Upper lobe of left lung (tissue), 6 donors: ENCODE measurements at places on chromosomes 7 and 10. TPM values are rescaled to one million over a fixed set of nuclear protein-coding genes. Genes with fewer than 3 reads are reported as not detected.

DNA sequence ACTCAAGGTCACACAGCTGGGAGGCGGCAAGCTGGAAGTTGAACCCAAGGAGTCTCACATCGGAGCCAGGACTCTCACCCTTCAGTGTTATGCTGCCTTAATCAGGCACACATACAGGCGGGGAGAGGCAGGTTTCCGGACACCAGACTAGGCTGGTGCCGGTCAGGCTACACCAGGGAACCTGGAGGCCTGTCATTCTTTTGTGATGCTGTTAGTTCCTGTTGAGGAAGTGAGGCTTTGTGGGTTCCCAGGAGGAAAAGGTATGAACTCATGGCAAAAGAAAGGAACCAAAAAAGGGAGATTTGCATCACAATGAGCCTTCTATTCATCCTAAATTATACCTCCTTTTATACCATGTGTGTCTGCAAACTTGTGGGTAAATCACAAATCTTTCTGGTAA, 103.8 kb downstream of the TCF7L2 start:
- H3K4me1 ChIP-seq = peaks cover 44% of the 10 kb centered on the region
- no peak overlapping the region for H3K4me3 ChIP-seq
- H3K36me3 ChIP-seq = no peaks in the 10 kb centered on the region
- DNase-seq = no peak

DNA sequence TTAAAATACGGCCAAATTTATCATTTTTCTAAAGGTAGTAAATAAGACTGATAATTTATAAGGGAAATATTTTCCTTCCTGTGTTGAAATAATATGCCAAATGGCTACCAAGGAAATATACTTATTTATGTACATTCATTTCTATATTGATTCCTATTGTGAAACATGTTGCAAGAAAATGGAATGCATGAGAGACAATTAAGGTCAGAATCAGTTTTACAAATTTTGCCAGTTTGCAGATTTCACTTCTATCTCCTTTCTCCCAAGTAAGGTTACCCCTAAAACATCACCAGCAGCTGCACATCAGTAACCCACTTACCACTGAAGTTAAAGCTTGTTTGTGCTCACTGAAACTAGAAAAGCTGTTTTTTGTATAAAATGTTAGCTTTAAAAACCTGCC, 19.2 kb upstream of the REEP3 start:
- no peaks in the 10 kb centered on the region for H3K4me1 ChIP-seq
- no peak overlapping the region for H3K27ac ChIP-seq
- no peaks in the 10 kb centered on the region for H3K27me3 ChIP-seq
- no peak for DNase-seq
- no peaks in the 10 kb centered on the region for H3K36me3 ChIP-seq

Gene TWIST1
- 0.98 TPM for total RNA-seq

Gene AASS
- total RNA-seq = 30.1 TPM

- no peak overlapping the region for H3K4me3 ChIP-seq
- no peaks in the 10 kb centered on the region for H3K27me3 ChIP-seq
- no peaks in the 10 kb centered on the region for H3K4me1 ChIP-seq
- DNase-seq = no peak
Observed at GRCh38 chr7:142327628-142328405, 70.0 kb upstream of the PRSS58 start.

DNA sequence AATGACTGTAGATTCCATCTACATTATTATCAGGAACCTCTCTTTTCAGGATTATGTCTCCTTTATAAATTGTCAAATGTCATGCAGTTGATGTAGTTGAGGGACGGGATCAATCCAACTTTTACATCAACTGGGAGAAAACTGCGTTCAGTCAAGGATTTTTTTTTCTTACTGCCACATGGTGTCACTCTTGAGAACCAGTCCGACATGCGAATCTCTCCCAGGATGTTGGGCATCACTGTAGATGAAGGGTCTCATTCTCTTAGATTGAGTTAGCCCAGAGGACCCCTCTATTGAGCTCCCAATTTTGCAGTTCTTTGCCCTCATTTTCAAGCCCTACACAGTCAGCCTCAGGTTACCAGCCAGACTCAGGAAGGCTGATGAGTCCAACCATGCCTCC, 120.3 kb upstream of the PTPRZ1 start:
- H3K4me3 ChIP-seq = no peak overlapping the region
- no peaks in the 10 kb centered on the region for H3K27me3 ChIP-seq
- no peak overlapping the region for H3K27ac ChIP-seq
- no peak for DNase-seq

DNA sequence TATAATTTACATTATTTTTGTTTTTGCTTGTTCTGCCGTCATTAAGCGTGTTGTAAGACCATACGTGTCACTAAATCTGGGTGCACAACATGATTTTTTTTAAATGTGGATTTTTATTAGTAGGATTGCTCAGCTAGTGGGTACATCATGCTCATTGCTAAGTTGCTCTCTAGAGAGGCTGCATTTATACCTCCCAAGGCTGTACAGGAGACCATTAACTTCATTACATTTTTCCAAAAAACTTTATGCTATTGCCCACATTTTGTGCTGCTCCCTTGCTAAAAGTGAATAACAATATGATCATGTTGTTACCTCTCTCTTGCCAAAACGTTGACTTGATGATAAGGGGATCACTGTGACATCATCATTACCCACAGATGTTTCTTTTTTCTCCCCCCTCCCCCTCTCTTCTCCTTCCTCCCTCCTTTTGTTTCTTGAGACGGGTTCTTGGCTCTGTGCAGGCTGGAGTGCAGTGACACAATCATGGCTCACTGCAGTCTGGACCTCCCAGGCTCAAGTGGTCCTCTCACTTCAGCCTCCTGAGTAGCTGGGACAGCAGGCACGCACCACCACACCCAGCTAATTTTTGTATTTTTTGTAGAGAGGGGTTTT, 65.1 kb downstream of the BMPR1A start:
- no peak overlapping the region for H3K27ac ChIP-seq
- no peaks in the 10 kb centered on the region for H3K36me3 ChIP-seq
- DNase-seq = no peak
- H3K4me1 ChIP-seq = no peaks in the 10 kb centered on the region
- H3K27me3 ChIP-seq = no peaks in the 10 kb centered on the region

DNA sequence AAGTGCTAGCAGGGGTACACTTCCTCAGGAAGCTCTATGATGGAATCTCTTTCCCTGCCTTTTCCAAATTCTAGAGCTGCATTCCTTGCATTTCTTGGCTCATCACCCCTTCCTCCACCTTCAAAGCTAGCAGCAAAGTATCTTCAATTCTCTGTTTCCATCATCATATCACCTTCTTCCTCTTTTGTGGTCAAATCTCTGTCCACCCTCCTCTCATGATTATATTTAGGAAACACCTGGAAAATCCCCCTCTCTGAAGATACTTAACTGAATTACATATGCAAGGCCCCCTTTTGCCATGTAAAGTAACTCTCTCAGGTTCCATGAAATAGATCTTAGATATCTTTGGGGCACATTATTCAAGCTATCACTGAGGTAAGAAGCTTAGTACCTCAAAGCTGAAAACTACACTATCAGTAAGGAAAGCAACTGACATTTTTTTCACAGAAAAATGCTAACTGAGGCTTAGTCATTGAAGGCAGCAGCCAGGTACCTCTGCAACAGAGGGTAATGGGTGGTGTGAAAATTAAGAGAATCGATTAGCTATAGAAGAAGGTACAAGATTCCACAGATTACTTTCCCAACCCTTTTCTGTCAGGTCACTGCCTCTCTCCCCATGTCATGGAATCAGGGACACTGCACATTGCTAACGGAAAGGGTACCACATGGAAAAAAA, 197.3 kb downstream of the MACC1 start:
- no peak overlapping the region for H3K4me3 ChIP-seq
- no peak for DNase-seq
- no peaks in the 10 kb centered on the region for H3K4me1 ChIP-seq
- no peaks in the 10 kb centered on the region for H3K36me3 ChIP-seq
- H3K27me3 ChIP-seq = no peaks in the 10 kb centered on the region

GRCh38 chr7:145633513-145633912, 483.1 kb upstream of the CNTNAP2 start:
- no peaks in the 10 kb centered on the region for H3K27me3 ChIP-seq
- no peak for DNase-seq
- H3K4me3 ChIP-seq = no peak overlapping the region
- no peaks in the 10 kb centered on the region for H3K4me1 ChIP-seq

Gene TMEM225B
- not detected for total RNA-seq

GRCh38 chr10:82190432-82191260, 315.7 kb downstream of the NRG3 start:
- DNase-seq = no peak
- H3K36me3 ChIP-seq = no peaks in the 10 kb centered on the region
- no peaks in the 10 kb centered on the region for H3K4me1 ChIP-seq
- H3K27me3 ChIP-seq = no peaks in the 10 kb centered on the region

DNA sequence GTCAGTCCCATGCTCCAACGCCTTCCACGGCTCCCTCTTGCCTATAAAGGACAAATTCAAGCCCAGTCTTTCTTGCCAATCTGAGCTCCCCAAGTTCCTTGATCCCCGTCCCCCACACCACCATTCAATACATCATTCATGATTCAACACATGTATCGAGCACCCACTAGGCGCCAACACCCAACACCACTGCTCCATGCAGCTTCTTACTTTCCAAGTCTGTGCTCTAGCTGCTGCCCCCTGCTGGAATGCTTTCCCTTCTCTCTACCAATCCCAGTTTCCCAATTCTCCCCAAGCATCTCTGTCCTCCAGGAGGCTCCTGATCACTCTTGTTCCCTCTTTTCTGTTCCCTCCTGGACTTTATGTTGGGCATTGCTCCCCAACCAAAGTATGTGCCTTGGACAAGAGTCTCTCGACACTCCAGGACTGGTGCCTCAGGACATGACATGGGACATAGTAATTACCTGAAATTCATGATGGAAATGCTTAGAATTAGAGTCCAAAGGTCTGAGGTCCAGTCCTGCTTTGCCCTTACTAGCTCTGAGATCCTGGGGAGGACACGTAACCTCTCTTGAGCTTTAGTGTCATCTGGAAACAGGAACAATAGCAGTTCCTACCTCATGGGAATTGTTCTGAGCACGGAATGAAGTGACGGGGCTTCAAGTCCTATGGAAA, 172.7 kb downstream of the NEURL1 start:
- H3K27ac ChIP-seq = peak overlapping the region; percentile 68
- no peaks in the 10 kb centered on the region for H3K27me3 ChIP-seq
- no peaks in the 10 kb centered on the region for H3K36me3 ChIP-seq
- no peak for DNase-seq

DNA sequence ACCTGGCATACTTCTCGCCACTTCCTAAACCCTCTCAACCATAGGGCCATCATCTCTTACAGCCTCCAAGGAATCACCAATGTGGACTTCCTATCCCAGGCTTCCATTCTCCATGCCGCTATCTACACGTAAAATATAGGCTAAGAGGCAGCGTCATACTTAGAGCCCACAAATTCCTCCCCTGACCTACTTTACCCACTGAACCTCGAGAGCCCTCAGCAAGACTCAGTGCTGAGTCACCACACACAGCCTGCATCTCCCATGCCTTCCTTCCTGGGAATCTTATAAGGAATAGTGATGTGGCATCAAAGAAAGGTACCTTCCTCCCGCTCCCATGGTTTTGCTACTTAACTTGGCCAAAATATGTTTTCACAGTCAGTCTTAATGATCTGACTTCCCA, 435.6 kb upstream of the NFE2L3 start:
- no peaks in the 10 kb centered on the region for H3K4me1 ChIP-seq
- no peaks in the 10 kb centered on the region for H3K36me3 ChIP-seq

Gene GRID2IP
- total RNA-seq = 0.30 TPM

Gene GLI3
- total RNA-seq = 14.6 TPM

- H3K27ac ChIP-seq = no peak overlapping the region
- H3K4me1 ChIP-seq = no peaks in the 10 kb centered on the region
- no peak for DNase-seq
Observed at GRCh38 chr7:119472408-119473038, 800.5 kb upstream of the KCND2 start.
